ENCODE measurements at places on chromosomes 2 and 18. TPM values are rescaled to one million over a fixed set of nuclear protein-coding genes. Genes with fewer than 3 reads are reported as not detected.

Gene WDSUB1
- total RNA-seq: 16.9 TPM

GRCh38 chr2:20650393-20650876, 463 bp downstream of the HS1BP3 start:
- peaks cover 24% of the 10 kb centered on the region for H3K4me1 ChIP-seq
- H3K27ac ChIP-seq: peak overlapping the region; percentile 97
- DNase-seq: no peak
- peaks cover 3% of the 10 kb centered on the region for H3K36me3 ChIP-seq
- H3K4me3 ChIP-seq: peak overlapping the region; percentile 100
- H3K27me3 ChIP-seq: no peaks in the 10 kb centered on the region

GRCh38 chr2:8234253-8234652, 447.6 kb upstream of the ID2 start:
- no peaks in the 10 kb centered on the region for H3K36me3 ChIP-seq
- no peaks in the 10 kb centered on the region for H3K27me3 ChIP-seq
- H3K27ac ChIP-seq: no peak overlapping the region
- H3K4me1 ChIP-seq: peaks cover 9% of the 10 kb centered on the region
- no peak for DNase-seq
- no peak overlapping the region for H3K4me3 ChIP-seq

Gene SNORC
- total RNA-seq: 0.96 TPM

Gene EVX2
- total RNA-seq: not detected
